ENCODE measurements at places on chromosomes 7 and 10. TPM values are rescaled to one million over a fixed set of nuclear protein-coding genes. Genes with fewer than 3 reads are reported as not detected.

SFRP4 gene
- total RNA-seq = 81.6 TPM

GRCh38 chr7:83648464-83649241 is at the start of gene SEMA3E:
Gene SEMA3E, minus strand, starts transcription at chr7:83649139.
- no peak for DNase-seq

LEP gene
- total RNA-seq = not detected

SGMS1 gene
- 92.3 TPM for total RNA-seq

- DNase-seq = no peak
Observed at GRCh38 chr7:823649-824048, 8.6 kb upstream of the SUN1 start.

GRCh38 chr10:30155401-30155800 is 96.0 kb upstream of the JCAD start:
- DNase-seq = peak; percentile 15

DNA sequence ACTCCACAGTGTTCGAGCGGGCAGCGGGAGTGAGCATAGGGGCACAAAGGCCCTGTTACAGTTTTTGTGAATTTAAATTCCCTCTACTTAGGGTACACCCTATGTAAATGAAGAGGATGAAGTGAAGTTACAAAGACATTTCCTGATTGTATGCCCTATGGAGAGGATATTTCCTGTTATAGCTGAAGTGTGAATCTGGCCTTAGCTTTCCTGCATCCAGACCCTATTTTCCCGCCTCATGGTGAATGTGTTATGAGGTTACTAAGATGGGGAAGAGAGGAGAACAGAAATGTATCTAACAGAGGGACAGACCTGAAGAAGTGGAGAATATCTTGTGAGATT is 37.8 kb upstream of the COMMD3 start:
- DNase-seq = no peak

TMEM213 gene
- total RNA-seq = not detected

AHR gene
- total RNA-seq = 131 TPM

FKBP6 gene
- total RNA-seq = not detected

SPDYE8 gene
- not detected for total RNA-seq

CCDC201 gene
- not detected for total RNA-seq

TRIM4 gene
- 42.5 TPM for total RNA-seq

- DNase-seq = no peak
Observed at GRCh38 chr7:95430864-95431263, 4.0 kb downstream of the PON2 start.
